ENCODE measurements at places on chromosomes 1 and 21.

DNA sequence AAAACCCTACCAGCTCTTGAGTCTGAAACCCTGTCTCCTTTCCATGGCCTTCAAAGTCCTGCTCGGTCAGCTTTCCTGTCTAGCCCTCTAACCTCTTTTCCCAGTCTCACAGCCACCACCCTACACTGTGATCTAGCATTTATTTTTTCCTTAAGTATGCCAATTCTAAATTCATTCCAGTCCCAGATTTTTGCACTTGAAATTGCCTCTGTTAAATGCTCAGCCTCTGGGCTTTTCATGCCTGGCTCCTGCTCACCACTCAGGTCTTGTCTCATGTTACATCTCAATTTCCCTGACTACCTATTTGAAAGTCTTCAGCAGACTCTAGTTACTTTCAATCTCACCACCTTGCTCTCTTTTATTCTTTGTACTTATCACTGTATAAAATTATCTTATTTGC is 176.2 kb downstream of the ADGRL4 start:
- DNase-seq = no peak

DNA sequence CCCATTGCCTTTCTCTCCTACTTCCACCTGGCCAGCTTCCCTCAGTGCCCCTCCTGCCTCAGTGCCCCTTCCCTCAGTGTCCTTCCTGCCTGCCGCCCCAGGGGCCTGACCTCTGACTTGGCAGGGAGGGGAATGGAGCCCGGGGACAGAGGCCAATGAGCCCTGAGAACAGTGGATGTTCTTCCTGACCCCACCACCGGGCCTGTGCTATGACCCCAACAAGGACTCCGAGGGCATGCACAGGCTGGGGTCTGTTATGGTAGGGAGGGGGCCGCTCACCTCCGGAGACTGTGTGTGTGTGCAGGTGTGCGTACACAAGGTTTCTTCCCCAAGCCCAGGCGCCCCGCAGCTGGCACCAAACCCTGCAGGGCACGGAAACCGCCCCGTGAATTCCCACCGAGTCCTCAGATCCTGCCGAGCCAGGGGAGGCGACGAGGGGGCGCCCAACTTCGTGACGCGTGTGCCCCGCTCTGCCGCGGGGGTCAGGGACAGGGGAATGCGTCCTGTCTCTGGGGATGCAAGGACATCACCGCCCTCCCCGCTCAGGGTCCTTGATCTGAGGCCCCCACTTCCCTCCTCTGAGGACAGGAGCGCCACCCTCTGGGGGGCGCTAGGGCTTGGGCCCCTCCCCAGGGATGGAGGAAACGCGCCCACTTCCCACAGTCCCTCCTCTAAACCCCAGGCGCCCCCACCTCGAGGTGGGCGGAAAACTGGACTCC is 766 bp downstream of the RAP1GAP start:
- no peak for DNase-seq

- no peak for DNase-seq
Measured at GRCh38 chr21:38716088-38716487, 89.6 kb upstream of the ETS2 start.

DNA sequence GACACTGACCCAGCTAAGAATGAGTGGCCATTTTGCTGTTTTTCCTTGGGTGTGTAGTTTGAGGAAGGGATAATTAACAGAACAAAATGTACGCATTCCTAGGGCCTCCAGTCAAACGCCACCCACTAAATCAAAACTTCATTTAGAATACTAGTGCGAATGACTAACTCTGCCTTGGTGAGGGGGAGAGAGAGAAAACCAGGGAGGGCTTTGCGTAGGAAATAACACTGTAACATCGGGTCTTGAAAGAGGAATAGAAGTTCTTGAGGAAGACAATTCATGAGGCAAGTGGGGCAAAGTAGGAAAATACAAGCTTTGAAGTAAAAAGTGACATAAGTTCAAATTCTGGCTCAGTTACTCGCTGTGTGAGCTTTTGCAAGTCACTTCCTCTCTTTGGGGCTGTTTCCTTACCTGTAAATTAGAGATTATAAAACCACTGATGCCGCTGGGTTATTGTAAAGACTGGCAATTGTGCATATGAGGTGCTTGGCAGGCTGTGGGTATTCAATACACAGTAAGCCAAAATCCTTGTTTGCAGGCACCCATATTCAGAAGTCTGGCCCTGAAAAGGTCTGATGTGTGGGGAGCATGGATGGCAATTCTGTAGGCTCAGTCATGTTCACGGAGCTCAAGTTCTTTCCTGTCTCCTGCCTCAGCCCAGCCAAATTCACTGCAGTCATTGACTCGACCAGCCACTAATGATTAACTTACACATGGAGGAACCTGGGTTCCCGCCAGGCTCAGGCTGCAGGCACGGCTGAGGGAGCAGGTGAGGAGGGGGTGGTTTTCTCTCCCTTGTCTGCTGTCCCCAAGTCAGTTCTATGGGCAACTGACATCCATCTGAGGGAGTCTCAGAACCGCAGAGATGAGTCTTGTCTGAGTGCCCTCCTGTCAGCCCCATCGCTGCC is 140.3 kb upstream of the CSF3R start:
- DNase-seq = no peak

GRCh38 chr21:41183575-41183974 is 15.6 kb downstream of the BACE2 start:
- DNase-seq = no peak

DNA sequence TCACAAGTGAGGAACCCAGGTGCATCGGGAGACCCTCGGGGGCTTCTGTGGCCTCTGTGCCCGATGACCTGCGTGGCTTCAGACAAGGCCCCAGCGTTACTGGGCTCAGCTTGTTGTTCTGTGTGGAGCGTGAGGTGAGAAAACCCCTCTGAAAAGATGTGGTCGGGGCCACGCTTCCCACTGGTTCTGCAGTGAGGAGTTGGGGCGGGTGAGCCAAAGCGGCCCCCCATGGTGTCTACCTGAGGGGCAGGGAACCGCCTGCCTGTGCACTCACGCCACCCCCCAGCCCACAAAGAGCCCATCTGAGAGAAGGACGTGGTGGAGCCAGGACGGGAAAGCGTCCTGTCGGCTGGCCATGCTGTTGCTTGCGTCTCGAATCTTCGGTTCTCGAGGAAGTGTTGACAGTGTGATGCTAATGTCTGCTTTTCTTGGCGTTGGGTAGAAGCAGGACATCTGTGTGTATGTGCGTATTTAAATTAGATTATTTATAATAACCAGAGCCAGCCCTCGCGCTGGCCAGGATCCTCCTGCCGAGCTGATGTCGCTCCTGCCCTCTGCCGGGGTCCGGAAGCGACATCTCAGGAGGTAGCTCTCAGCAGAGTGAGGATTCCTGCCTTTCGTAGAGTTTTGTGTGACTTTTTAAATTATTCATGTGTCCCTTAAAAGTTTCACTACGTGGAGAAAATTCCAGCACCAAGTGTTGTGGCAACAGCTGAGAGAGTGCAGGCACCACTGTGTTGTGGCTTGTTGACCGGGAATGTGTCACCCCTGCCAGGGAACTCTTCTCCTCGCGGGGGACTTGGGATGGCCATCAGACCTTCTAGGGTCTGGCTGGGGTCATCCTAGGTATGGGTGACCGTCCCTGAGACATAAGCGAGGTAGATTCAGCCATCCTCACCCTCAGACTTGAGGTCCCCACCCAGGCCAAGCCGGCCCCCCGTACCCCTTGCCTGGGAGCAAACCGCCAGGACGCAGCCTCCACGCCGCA is 15.3 kb downstream of the TMEM201 start:
- DNase-seq = no peak

DNA sequence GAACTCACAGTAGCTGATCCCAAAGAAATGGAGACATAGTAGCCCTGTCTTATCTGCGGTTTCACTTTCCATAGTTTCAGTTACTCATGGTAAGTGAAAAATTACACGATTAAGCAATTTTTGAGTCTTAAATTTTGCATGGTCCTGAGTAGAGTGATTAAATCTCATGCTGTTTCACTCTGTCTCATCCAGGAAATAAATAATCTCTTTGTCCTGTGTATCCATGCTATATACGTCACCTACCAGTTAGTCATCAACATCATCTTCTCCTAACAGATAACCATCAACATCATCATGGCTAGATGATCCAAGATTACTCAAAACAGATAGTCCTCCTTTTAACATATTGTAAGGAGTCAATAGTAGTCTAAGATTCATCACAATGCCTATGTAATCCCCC is 1589.3 kb downstream of the BRINP3 start:
- no peak for DNase-seq
